ENCODE measurements at places on chromosomes 16 and 17.

- DNase-seq = no peak
Observed at GRCh38 chr16:22664132-22664531, 149.8 kb upstream of the HS3ST2 start.

- no peak for DNase-seq
Observed at GRCh38 chr16:71895679-71896365, 491 bp downstream of the IST1 start.

DNA sequence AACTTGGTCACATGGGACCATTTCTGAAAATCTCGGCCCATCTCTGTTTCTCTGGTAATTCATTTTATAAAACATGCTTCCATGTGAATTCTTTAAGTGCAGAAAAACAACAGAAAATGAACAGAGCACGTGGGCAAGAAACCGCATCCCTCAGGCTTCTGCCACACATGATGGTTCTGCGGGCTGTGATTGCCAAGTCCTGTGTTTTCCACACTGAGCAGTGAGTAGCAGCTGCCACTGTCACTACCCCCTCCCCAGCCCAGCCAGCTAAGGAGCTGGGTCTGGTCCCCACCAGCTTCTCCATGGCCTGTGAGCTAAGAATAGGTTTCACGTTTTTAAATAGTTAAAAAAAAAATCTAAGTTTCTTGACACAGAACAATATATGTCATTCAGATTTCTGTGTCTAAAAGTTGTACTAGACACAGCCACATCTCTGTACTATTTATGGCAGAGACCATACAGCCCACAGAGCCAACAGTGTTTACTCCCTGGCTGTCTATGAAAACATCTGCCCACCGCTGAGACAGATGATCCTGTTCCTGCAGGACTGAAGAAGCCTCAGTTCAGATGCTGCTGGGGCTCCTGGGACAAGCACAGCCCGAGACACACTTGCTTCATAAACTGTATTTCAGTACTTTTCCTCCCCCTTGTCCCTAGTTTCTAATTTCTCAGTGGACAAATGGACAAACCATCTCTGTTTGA lies 41.5 kb downstream of the USP22 start:
- no peak for DNase-seq

DNA sequence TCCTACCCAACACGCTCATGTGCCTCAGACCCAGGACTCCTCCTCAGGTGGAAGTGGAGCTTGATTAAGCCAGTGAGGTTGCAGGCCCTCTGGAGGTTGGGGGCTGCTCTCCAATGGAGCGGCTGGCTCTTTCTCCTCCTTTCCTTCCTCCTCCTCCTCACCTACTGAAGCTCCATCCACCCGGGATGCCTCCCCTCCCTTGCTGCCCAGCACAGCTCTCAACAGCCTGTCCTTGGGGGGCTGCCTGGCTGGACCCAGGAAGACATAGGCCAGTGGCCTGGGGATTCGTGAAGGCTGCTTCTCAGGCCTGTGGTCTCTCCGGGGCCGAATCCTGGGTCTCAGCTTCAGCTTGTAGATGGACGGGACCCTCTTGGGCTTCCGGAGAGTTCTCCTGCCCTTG lies 8.2 kb downstream of the GAS2L2 start:
- no peak for DNase-seq

DNA sequence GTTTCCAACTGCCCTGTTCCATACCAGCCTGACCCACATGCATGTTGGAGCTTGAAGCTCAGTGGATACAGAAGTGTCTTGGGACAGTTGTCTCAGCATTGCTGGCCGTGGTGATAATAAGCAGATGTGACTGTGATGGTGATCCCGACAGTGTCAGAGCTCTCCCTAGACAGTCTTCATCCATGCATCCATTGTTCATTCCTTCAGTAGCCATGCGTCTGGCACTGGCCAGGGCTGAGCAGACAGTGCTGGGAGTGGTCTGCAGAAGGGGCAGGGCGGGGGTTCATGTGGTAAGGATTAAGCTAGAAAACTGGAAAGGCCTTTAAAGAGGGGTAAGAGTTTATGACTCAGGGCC lies 68.1 kb downstream of the GNAO1 start:
- DNase-seq = no peak

Data from pulmonary artery endothelial cell (primary cell).